ENCODE measurements at places on chromosomes 4 and X.

GRCh38 chr4:52949336-52949735 lies 87.2 kb downstream of the RASL11B start:
- DNase-seq = no peak

GRCh38 chr4:155639704-155640523 lies 26.7 kb upstream of the GUCY1A1 start:
- no peak for DNase-seq

DNA sequence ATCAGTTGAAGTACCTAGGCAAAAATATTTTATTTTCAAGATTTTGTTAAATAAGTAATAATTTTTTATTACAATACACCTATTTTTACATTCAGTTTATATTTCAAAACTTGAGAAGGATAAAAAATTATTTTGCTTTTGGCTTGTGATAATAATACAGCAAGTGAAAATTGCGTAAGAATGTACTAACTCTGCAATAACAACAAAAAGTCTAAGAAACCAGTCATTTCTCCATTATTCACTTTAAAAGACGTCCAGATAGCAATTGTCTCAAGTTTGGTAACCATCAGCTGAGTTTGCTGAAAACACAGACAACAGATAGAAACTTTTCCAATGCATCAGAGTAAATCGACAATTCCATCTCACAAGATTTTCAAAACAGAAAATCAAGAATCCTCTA lies 12.1 kb downstream of the CXCL8 start:
- DNase-seq = no peak

GRCh38 chrX:150306002-150306401 lies 57.1 kb upstream of the MAMLD1 start:
- no peak for DNase-seq

GRCh38 chrX:94814216-94814615 lies 1140.2 kb downstream of the FAM133A start:
- no peak for DNase-seq

- DNase-seq = no peak
These were observed 45.1 kb downstream of the MAP7D2 start for GRCh38 chrX:20071511-20072079.

DNA sequence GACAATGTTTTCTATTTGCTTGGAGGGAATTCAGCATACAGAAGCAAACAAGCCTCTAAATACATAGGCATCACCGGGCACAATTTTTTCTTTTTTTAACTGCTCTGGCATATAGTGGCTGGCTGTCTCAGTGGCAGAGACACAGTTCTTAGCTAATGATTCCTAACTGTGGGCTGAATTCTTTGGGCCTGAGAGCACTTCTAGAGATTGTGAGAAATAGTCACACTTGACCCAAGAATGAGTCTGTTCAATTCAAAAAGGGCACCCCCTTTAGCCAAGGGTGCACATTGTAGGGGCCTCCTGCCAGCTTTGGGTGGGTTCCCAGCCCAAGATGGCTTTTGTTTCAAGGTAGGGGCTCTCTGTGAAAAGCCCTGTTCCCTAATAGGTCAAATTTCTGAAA lies 345.7 kb downstream of the ARHGAP10 start:
- DNase-seq = no peak

- DNase-seq = no peak
These were observed 90.3 kb upstream of the TBL1X start for GRCh38 chrX:9374555-9374954.

DNA sequence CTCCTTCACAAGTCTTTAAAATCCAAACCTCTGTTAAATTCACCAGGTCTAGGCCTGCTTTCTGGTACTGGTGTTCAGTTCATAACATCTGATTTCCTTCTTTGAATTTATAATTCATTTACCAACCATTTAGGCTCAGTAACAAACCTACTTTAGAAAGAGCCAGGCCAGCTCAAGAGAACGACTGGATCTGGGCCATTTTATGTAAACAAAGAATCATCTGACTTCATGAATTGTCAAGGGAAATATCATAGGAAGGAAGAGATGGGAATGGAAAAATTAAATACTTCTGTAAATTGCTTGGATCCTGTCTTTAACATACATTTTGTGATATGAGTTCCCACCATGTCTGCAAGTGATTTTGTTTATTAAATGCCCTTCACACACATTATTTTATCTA lies 36.5 kb downstream of the DCHS2 start:
- no peak for DNase-seq
